T-cell (primary cell): ENCODE measurements at places on chromosomes 5 and 9.

- DNase-seq: no peak
Observed at GRCh38 chr9:93097511-93098201, 1.6 kb downstream of the CARD19 start.

GRCh38 chr9:89701221-89701798, 96.5 kb downstream of the GADD45G start:
- peak; percentile 78 for DNase-seq

DNA sequence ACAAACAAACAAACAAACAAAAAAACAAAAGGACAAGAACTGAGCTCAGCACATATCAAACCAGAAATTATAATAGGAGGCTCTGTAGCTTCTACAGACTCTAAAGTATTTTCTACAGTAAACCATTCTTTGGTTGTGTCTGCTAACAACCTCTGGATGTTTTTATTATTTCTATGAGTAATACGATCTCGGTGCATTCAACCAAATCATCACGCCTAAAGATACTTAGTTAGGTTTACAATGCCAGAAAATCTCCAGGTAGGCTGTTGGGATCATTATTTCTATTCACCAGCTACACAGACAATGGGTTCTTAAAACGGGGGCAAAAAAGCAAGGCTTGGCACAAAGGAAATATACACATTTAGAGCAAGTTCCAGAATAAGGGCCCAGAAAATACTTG, 41.6 kb upstream of the ALDOB start:
- DNase-seq: no peak

DNA sequence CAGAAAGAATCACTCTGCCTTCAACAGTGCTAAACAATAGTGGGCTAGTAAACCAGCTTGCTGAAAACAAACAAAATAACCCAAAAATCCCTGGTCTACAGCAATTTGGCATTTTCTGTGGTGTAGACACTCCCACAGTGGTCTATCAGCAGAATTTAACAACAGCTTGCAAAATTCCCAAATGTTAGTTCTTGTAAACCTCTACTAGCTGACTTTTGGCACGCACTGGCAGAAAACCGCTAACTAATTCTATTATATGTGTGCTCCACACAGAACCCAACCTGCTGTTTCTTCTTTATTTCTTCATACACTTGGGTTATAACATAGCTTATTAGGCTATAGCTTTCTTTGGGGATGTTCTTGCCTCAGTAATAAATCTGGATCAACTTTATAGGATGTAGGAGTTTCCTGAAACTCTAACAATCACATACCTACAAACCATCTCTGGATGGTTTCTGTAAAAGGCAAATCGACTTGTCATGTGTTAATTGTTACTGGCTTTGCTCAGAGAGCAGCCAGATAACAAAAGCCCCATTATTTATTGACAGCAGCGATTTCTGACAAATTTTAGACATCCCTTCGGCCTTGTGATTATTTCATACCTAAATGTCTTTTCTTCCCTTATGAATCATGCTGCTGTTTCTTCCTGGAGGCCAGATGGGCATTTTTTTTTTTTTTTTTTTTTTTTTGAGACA, 82.7 kb upstream of the NAA35 start:
- DNase-seq: no peak

DNA sequence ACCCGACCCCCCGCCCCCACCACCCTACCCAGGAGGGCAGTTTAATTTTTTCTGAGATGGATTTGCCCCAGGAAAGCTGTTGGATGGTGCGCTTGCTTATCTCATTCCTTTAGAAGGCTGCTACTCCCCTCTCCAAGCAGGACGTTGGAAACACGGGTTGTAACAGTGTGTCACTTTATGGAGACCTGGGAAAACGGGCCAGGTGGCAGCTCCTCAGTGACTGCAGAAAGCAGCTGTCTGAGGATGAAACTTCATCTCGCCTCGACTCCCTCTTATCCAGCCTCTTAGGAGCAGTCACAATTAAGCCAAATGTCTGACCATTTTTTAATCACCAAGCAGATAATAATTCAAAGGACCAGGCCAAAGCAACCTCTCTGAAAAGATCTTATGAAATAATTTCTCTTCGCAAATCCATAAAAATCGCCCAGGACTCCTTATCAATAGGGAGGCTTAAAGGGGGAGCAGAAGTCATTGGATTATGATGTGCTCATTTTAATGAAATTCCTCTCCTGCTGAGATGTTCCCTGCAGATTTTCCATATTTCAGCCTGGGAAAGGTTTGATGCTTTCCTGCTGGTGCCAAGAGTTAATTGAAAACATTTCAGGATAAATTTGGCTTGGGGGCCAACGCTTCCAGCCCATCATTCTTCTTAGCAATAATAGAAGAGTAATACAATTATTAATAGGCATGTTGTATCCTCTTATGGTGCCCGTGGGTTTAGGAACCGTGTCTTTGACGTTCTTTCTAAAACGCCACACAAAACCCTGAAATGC, 26.0 kb downstream of the GAS1 start:
- DNase-seq: no peak

- DNase-seq: no peak
Observed at GRCh38 chr5:144142824-144143162, 27.7 kb downstream of the YIPF5 start.

DNA sequence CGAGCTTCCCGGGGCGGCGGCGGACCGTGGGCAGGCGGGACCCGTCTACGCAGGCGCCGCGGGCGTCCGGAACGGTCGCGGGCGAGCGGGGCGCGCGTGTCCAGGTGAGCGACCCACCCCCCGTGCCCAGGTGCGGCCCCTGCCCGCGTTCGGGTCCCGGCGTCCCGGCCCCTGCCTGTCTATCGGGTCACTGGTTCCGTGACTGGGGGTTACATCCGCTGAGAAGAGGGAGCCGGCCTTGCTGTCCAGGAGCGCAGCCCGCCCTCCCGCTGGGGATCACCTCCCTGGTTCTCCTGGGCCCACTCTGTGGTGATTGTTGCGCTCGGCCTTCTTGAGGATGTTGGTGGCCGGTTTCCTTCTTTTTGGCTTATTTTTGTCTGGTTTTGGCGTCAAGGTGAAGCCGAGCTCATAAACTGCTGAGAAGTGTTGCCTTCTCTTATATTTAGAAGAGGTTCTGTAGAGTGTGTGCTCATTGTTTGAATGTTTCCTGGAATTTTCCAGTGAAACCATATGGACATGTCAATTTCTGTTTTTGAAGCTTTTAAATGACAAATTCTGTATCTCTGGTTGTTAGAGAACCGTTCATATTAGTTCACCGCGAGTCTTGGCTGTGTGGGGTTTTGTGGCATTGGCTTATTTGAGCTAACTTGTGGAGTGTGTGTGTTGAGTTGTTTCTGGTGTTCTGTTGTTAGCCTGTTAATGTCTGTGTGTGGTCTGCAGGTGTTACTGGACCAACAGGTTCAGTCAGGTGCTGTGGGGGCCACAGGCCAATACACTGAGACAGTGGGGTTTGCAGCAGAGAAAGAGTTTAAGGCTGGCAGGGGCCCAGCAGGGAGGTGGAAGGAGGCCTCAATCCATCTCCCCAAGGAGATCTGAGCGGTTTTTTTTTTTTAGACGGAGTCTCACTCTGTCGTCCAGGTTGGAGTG, 621 bp downstream of the CEP72 start:
- DNase-seq: no peak

- DNase-seq: no peak
Observed at GRCh38 chr5:79971156-79971555, 19.9 kb downstream of the MTX3 start.

DNA sequence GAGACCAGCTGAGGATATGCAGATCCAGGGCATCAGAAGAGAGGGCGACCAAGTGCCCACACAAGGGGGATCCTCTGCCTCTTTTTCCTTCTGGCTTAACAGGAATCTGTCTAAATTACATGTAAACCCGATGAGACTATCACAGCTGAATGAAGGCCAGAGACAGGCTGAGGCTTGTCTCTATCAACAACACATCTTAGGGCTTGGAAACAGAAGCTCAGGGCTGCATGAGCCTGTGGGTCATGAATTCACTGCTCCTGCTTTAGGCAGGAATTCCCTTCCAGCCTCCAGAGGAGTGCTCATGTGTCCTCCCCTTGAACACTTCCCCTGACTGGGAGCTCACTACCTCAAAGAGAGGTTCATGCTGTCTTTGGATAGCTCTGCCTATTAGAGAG, 106.1 kb upstream of the PHYKPL start:
- DNase-seq: no peak

DNA sequence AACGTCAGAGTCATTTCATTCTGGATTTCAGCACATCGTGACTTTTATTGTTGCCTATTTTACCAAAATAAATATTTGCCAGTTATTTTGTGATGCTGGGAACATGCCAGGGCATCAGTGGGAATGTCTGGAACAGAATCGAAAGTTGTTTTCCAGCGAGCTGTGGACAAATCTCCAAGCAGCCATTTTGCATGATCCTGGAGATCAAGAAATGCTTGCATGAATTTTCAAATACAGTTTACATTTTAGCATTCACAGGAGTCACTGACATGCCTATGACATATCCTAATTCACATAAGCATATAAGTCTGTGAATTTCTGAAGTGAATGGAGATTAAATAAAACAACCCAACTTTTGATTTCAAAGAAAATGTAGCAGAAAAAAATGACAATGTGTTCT, 119.4 kb downstream of the VCAN start:
- DNase-seq: no peak

DNA sequence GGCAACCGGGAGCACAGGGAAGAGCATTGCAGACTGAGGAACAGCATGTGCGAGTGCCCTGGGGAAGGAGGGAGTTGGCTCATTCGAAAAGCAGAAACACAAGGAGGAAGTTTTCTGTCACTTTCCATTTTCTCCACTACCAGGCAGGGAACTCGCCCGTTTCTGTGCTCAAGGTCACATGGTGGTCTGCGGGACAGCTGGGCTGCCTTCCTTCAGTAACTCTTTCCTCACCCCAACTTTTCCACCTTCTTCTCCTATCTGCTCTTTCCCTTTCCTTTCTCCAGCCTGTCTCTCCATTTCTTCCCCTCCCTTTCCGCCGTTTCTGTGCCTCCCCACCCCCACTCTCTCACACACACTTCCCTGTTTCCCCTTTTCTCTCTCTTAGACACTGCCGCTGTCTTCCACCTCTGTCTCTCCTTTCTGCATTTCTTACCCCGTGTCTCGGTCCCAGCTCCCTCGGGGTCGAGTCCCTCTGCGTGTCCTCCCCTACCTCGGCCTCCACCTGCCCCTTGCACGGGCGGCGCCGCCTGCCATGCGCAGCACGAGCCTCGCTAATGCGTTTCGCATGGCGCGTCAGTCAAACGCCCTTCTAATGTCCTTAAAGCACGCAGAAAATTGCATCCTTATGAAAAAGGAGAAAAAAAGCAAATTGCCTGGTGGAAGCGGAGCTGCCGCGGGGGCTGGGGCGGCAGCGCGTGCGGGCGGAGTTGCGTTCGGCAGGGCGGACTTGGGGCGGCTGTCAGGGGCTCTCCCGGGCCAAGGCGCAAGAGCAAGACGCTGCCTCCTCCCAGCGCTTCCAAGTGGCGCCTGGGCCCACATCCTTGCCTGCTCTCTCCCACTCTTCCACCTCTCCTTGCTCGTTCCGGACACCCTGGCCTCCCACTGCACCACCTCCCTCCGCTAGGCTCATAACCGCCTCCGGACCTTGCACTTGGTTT, 9.5 kb downstream of the BARX1 start:
- no peak for DNase-seq

GRCh38 chr5:13186177-13186576, 758.3 kb downstream of the DNAH5 start:
- DNase-seq: no peak

GRCh38 chr9:93702261-93702660, 125.9 kb downstream of the PHF2 start:
- no peak for DNase-seq

GRCh38 chr5:2740876-2741555, 10.5 kb downstream of the IRX2 start:
- no peak for DNase-seq

DNA sequence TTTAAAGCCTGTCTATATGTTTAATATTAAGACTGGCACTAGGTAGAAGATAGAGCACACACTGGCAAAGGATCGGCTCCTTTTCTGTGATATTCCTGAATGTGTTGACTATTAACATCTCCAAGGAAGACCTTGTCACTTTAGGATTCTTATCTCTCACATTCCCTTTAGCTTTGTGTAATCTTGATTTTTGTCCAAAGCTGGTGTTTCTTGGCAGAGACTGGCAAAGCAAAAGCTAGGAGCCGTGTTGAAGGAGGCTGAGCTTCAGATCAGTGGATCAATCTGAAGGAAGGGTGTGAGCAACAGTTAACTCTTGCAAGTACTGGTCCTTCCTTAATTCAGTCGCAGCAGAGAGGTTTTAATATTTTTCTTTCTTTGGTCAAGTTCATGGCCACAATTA, 830.4 kb upstream of the ZNF608 start:
- DNase-seq: no peak

- DNase-seq: no peak
Observed at GRCh38 chr9:95505717-95506427, 10.9 kb downstream of the PTCH1 start.

- DNase-seq: no peak
Observed at GRCh38 chr9:82037126-82037525, 48.6 kb downstream of the SPATA31D1 start.

DNA sequence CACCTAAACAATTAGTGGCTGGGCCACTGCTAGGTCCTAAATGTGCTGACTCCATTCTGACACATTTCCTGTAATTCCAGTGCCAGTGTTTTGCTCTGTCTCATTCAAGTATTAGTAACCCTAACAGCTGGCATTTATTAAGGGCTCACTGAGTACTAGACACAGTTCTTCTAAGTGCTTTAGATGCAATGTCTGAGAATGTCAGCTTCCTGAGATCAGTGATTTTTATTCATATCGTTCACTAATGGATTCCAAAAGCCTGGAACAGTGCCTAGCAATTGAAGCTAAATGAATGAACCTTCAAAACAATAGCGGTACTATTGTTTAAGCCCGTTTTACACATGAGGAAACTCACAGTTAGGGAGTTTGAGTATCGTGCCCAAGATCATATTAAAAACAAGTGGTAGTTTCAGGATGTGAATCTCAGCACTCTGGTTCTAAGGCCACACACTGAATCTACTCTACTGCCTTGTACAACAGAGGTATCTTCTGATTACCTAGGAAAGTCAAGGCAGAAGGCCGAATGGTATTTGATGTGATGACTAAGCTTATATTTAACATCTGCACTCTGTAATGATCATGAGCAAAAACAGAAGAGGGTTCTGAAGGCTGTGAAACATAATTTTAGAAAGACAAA, 304.0 kb downstream of the PJA2 start:
- DNase-seq: no peak

- DNase-seq: no peak
Observed at GRCh38 chr5:4640795-4641194, 499.3 kb upstream of the ADAMTS16 start.

- DNase-seq: no peak
Observed at GRCh38 chr9:107486674-107487520, 2.7 kb downstream of the KLF4 start.

GRCh38 chr9:133576875-133577736, 32.1 kb downstream of the FAM163B start:
- DNase-seq: no peak

GRCh38 chr5:31962871-31963307, 211.2 kb downstream of the GOLPH3 start:
- DNase-seq: no peak

- no peak for DNase-seq
Observed at GRCh38 chr5:31291323-31291854, 97.9 kb downstream of the CDH6 start.

DNA sequence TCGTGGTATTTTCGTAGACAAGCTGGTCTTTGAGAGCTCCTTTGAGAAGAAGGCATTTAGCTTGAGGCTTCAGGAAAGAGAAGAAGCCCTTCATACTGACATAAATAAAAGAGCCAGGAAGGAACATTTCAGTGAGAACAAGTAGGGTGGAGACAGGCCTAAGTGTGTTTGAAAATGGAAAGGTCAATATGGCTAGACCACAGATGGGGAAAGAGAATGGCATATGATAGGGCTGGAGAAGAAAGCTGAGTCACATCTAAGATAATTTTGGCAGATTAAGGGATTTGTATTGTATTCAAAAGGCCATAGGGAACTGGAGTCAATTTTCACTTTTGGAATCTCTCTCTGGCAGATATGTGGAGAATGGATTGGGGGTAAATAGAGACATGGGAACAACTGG, 374.9 kb downstream of the TMEM38B start:
- DNase-seq: no peak
